NCI-H1092 (cell line): ENCODE measurements at places on chromosomes 6 and 20.

GRCh38 chr6:161281092-161281491 is 7.2 kb upstream of the AGPAT4 start:
- DNase-seq: no peak

DNA sequence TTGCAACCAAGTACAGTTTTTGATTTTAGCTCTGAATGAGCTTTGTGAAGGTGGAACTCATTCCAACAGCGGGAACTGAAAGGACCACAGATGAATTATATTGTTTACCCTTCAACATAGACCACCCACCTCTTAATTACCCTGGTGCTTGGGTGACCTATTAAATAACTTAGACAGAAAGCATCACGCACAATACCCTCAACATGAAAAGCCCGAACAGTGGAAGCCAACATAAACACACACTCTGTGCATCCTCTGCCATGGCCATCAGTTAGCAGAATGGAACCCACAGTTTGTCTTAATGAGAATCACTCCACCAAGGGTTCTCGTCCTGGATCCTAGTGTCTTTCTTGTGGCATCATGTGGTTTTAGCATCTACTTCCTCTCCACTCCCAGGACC is 60.5 kb downstream of the FOXF2 start:
- DNase-seq: no peak

DNA sequence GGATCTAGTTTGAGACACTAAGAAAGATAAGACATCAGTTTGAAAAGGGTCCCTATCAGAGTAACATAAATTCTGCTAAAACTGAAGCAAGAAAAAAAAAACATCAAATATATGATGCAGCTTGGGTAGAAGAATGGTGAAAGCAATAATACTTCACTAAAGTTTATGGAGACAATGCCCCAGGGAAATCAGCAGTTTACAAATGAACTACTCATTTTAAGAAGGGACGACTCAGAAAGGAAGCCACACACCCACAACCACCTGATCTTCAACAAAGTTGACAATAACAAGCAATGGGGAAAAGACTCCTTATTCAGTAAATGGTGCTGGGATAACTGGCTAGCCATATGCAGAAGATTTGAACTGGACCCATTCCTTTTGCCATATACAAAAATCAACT is 143.5 kb downstream of the TPBG start:
- DNase-seq: no peak

- DNase-seq: no peak
Measured at GRCh38 chr20:47859278-47859677, 74.0 kb upstream of the SULF2 start.

- DNase-seq: no peak
Measured at GRCh38 chr20:48685300-48685699, 142.5 kb downstream of the PREX1 start.

DNA sequence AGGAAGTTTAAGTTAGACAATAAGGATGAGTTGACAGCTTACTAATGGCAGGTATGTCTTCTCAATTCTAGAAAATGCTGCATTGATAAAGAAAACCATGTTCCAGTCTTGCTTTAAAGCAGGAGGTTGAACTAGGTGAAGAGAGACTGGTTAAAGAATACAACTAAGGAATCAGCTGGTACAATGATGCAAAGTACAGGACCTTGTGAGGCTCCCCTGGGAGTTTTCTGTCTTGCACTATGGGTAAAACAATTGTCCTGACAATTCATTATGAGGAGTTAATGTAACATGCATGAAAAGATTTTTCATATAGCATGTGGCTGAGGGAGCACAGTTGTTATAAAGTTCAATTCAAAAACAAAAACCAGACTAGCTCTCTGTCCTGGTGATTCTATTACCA is 157.2 kb downstream of the BMP2 start:
- DNase-seq: no peak
